HepG2 (cell line): ENCODE measurements at places on chromosomes 2 and 18.
A peak's percentile ranks its signal among the peaks of the same experiment; 100 is the strongest.

DNA sequence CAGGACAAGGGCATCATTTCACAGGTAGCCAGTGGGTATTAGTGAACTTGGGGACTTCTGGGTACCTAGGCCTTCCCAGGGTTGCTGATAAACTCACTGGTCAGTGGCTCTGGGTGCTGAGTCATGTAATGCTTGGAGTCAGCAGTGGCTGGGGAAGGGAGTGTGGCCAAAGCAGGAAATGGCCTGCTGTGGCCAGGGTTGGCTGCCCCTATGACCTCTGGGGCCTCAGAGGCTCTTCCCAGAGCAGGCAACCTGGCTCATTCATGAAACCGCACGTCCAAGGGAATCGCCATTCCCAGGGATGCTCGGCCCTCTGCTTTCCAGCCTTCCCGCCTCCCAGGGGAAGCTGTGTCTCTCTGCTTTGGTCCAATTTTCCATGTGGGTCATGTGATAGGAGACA lies 294.9 kb downstream of the DYSF start:
- DNase-seq: no peak

GRCh38 chr18:45724601-45725000 lies 620 bp downstream of the SLC14A1 start:
- DNase-seq: no peak

GRCh38 chr18:5296706-5297320 lies 1.3 kb upstream of the ZBTB14 start:
- DNase-seq: peak; percentile 43

- no peak for DNase-seq
Observed at GRCh38 chr18:62925031-62925688, 209.8 kb downstream of the PHLPP1 start.

DNA sequence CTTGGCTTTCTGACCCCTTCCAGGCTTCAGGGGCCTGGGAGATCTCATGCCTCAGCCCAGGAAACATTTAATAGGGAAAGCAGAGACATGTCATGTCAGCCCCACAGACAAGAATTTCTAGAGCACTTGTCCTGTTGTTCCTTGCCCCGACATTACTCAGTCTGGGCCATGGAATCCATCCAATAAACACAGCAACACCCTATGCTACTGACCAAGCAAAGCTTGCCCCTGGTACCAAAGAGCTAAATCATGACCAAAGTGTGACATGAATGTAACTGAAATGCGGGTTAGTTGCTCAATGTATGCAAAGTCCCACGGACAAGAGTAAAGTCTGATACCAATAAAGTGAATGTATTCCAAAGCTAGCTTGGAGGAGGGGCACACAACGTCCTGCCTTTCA lies 35.1 kb downstream of the EHD3 start:
- DNase-seq: no peak

DNA sequence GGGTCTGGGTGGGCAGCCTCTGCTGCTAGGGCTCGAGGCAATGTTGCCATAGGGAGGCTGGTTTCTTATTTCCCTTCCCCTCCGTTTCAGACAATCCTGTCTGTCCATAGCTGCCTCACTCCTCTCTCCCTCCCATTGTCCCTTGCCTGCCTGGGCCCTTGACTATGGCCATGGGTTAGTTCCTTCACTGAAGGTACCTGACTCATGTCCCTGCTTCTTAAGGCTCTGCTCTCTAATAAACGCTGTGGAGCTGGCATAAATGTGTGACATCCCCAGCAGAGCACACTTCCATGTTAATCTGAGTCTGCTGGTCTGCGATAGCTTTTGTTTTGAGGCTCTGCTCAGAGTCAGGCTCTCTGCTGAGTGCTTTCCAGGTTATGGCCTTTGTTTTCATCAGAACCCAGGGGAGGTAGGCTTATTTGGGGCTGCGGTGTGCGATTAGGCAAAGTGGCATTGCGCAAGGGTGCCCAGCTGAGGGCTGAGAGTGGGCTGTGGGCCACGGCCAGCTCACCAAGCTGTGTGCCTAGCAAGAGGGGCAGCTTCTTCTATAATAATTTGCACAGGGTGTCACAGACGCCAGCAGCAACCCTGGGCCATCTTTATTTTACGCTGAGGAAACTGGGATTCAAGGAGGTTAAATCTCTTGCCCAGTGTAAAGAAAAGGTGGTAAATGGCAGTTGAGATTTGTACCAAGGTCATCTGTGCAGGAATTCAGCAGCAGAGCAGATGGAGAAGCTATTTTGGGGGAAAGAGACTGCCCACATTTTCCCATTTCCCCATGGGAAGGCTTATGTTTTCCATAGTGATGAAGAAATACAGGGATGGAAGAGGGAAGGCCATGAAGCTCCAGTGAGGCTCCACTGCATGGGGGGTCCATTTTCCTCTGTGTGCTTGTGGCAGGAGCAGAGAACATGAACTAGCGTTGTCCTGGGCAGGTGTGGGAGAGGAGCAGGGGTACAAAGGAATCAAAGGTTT lies 25.6 kb downstream of the MRPL33 start:
- DNase-seq: no peak

DNA sequence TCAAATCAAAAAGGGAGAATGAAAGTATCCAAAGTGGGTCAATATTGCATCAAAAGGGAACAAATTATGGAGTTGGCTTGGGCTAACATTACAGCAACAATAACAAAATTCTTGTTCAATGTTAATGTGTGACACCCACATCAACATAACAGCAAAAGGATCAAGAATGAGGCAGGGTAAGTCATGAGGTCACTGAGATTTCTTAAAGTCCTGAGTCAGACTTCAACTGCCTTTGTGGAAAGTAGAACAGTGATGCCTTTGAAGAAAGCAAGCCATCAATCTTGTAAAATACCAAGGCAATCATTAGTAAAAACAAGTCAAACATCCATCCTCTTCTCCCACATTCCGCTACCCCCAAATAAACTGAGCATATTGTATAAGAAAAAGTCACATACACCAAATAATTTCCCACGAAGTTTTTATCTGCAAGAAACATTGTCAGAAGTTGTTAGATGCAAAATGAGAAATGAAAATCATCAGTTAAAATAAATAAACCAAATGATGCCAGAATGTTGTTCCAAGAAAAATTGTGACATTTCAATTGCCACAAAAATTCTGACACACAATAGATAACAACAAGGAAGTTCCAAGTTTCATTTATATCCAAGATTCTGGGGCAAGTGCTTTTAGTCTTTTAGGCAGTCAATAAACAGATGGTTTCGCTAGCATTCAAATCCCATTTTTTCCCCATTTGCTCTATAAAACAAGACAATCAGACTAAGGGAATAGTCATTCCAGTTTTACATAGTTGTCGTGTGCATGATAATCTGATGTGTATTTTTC lies 216.1 kb upstream of the SETBP1 start:
- DNase-seq: no peak

- no peak for DNase-seq
Observed at GRCh38 chr2:20985062-20985461, 58.8 kb downstream of the APOB start.

GRCh38 chr2:40150266-40150665 lies 301.6 kb downstream of the SLC8A1 start:
- no peak for DNase-seq

GRCh38 chr2:123695426-123695825 lies 329.7 kb upstream of the CNTNAP5 start:
- no peak for DNase-seq

GRCh38 chr18:3873698-3874097 lies 423.7 kb downstream of the TGIF1 start:
- no peak for DNase-seq

DNA sequence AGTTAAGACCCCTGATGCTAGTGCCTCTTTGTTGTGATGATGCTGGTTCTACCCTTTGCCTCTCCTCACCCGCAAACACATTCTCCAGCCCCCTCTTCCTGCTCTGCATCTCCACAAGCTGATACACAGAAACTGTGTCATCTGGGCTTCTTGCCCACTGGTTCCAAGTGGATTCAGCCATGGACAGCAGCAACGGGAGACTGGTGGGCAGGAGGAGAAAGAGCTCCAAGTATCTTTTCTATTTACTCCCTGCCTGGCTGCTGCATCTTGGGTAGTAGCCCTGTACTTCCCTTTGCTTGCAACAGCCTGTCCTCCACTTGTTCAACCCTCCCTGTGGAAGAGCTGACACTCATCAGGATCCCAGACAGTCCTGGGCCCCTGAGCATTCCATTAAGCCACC lies 655.1 kb upstream of the RAB6C start:
- no peak for DNase-seq

GRCh38 chr18:54607213-54608027 lies 16.4 kb downstream of the DYNAP start:
- DNase-seq: peak; percentile 58

- DNase-seq: no peak
Observed at GRCh38 chr2:1746174-1747064, 2.1 kb upstream of the PXDN start.

GRCh38 chr18:3624935-3625741 lies 175.2 kb downstream of the TGIF1 start:
- no peak for DNase-seq

GRCh38 chr2:11942178-11942569 lies 195.7 kb downstream of the LPIN1 start:
- DNase-seq: no peak

GRCh38 chr2:64637000-64637635 lies 16.6 kb downstream of the SERTAD2 start:
- no peak for DNase-seq

GRCh38 chr2:143078104-143078503 lies 51.1 kb upstream of the ARHGAP15 start:
- no peak for DNase-seq

DNA sequence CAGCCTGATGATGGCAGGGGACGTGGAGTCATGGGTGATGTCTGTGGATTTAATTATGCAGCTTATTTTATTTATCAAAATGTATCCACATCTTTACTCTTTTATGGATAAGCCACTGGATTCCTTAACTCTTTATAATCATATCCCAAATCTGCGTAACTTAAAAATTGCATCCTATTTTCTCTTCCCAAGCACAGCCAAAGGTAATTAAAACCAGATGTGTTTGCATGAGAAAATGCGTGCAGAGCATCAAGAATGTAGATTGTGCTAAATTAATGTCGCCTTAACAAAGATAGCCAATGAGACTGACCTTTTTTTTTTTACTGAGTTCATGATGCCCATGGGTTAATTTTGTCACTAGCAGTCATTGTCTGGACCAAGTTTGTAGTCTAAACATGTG lies 10.0 kb downstream of the SH3RF3 start:
- DNase-seq: no peak

DNA sequence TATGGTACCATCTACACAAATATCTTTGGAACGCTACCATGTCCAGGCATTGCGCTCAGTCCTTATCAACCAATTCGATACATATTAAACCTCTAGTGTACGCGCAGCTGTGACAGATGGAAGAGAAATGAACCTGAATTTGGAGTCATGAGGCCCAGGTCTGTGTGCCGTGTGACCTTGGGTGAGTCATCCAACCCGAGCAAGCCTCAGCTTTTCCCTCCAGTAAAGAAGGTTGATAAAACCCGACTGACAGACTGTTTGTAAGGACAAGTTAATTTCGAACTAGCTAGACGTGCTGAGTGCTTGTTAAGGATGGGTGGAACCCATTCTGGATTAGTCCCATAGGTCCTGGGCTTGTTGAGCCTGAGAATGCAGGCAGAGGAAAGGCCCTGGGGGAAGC lies 28.2 kb downstream of the GREB1 start:
- no peak for DNase-seq

GRCh38 chr2:54261537-54261936 lies 5.5 kb upstream of the TSPYL6 start:
- DNase-seq: peak; percentile 80

DNA sequence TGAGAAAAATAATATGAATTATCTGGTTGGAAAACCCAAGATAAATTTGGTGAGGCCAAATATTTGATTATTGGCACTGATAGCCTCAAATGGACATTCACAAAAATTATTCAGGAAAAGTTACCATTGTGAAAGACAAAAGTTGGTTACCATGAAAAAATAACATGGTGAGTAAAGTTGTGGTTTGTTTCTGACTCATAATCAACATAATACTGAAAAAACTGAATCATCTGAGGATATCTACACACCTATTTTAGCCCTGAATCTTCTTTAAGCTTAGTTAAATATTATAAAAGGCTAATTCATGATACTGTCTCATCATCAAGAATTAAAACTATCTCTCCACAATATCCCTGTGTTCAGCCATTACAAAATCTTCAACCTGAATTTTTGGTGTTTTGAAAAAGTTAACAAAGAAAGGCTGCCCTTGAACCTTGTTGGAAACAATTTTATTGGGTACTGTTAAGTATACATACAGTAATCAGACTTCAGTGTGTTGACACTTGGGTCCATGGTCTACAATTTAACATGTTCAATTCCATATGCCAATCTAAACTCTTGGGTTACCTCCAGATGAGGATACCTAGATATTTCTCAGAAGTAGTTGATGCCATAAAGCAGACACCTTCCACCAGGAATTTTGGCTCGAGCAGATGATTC lies 607.5 kb upstream of the SLC39A10 start:
- DNase-seq: no peak

GRCh38 chr2:119691651-119692245 lies 12.7 kb downstream of the TMEM177 start:
- DNase-seq: peak; percentile 25

DNA sequence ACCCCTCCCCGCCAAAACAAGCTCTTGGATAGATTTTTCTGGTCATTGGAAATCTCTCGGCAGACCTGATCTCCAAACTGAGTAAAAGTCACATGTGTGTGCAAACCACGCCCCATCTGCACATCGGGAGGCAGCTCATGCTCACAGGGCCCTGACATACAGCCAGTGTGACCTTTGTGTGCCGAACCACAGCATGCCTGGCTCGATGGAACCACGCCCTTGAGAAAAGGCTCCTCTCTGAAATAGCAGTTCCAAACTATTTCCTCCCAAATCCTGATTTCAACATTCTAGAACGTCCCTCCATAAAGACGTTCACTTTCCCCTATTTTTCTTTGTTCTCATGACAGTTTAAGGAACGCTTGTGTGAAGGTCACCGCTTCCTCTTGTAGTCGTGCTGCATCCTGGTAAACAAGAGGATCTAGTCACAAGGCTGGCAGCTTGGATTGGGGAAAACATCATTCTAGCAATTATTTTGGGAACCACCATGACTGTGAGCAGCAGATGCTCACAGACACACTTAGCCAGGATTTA lies 59.3 kb upstream of the MAP4K4 start:
- DNase-seq: no peak

DNA sequence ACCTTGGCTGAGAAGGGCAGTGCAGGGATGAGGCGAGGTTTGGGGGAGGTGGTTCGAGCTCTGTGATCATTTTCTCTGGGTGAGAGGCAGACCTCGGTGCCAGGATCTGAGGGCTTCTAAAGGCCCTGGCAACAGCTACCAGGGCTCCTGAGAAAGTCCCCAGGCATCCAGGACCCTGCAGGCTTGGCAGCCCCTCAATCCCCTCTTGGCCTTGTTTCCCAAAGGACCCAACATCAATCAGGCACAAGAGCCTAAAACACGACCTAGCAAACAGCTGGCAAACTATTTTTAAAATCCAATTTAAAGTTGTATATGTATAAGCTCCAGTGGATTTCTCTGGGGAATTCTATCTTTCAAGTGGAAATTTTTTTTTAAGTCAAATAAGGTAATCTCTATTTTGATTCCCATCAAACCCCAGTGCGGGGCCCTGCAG lies 15.0 kb upstream of the MAT2A start:
- no peak for DNase-seq

GRCh38 chr2:116718451-116718850 lies 1096.0 kb upstream of the DDX18 start:
- DNase-seq: no peak

GRCh38 chr2:171669121-171669520 lies 18.1 kb upstream of the DYNC1I2 start:
- no peak for DNase-seq
